Stimulated activated CD8-positive, alpha-beta memory T cell treated with anti-CD3 and anti-CD28 coated beads, Interleukin-4, amount 100 ng/mL, for 4 hours (primary cell): ENCODE measurements at places on chromosomes 2 and 18.

- DNase-seq: no peak
These were observed 379.4 kb downstream of the CDH2 start for GRCh38 chr18:27797484-27797883.

GRCh38 chr2:24708537-24709152 is 84.5 kb downstream of the PTRHD1 start:
- no peak for DNase-seq

DNA sequence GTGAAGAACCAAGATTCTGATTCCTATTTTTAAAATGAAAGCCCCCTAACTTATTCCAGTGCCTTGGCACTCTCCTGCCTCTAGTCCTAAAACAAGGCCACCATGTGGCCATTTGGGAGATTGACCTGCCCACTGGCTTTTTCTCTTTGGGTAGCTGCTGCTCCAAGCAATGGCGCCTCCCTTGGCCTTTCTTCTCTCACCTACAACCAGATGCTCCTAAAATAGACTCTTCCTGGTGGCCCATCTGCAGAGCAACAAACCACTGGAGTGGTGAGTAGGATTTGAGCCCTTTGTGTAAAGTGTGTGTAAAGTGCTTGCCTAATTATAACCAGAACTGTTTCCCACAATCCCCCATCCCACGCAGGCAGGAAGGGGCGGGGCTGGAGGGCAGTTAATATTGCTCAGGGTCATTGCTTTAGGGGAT is 114.2 kb downstream of the FHOD3 start:
- DNase-seq: no peak

GRCh38 chr2:25063876-25064660 is 22.2 kb downstream of the EFR3B start:
- DNase-seq: no peak

DNA sequence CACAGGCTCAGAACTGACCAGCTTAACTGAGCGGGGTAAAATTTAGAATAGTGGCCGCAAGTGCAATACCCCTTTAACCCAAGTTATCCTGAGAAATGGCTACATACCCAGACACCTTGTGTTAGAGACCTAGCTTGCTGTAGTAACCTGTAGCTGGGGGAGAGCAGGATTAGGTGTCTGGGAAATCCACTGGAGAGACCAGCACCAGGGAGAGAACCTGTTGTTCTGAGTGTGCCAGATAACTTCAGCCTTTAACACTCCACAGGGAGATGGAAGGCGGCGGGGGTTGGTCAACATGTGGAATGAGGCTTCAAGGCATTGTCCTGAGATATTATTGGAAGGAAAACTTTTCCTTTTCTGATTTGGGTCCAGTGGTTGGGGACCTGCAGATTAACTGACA is 356.0 kb downstream of the PTPRM start:
- DNase-seq: no peak

DNA sequence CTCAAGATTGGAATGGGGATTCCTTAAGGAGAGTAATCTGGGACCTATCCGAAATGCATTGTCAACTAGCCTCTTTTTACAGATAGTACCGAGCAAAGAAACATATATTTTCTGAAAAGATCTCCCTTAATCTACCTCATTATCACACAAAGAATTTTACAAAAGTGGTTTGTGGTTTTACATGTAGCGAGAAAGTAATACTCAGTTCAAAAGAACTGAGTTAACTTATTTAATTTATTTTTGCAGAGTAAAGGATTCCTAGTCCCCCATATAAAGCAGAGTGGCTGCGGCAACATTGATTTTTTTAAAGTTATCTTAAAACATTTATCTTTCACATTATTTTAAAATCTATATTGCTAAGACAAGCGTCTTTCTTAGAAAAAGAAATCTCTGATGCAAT is 15.9 kb upstream of the SOS1 start:
- DNase-seq: no peak

- no peak for DNase-seq
These were observed 316.6 kb upstream of the NCKAP5 start for GRCh38 chr2:133884739-133885381.

GRCh38 chr2:189252991-189253675 is 73.6 kb upstream of the COL5A2 start:
- DNase-seq: no peak

- DNase-seq: no peak
These were observed 92.0 kb downstream of the ARMC9 start for GRCh38 chr2:231290321-231291015.
